ENCODE measurements at places on chromosomes 4 and X. TPM values are rescaled to one million over a fixed set of nuclear protein-coding genes. Genes with fewer than 3 reads are reported as not detected.

HCCS gene
- 24.1 TPM for total RNA-seq

- ATAC-seq = no peak
These were observed 5.0 kb upstream of the SDAD1 start for GRCh38 chr4:75995727-75996126.

TMEM31 gene
- not detected for total RNA-seq

SLC9B2 gene
- total RNA-seq = 24.9 TPM

ASB11 gene
- total RNA-seq = not detected

- no peak for ATAC-seq
These were observed 35.7 kb downstream of the RELL1 start for GRCh38 chr4:37650481-37650880.

HOPX gene
- 3.0 TPM for total RNA-seq

PASD1 gene
- not detected for total RNA-seq

DNA sequence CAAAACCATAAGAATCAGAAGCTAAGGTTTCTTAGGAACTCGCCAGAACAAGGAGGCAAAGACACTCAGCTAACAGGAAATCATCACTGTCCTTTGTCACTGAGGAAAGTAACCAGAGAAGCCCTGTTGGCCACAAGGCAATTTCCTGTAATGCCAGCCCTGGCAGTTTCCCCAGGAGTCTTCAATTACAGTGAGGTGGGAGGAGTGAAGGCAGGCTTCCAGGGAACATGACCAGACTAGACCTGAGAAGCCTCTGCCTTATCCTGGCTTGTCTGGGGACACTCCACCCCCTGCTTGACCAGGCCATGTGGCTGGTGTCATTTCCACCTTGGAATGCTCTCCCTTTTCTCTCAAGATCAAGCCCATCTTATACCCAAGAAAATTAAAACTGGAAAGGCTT is 125.3 kb downstream of the COL4A6 start:
- peak; percentile 39 for ATAC-seq

CLGN gene
- 3.4 TPM for total RNA-seq

DNA sequence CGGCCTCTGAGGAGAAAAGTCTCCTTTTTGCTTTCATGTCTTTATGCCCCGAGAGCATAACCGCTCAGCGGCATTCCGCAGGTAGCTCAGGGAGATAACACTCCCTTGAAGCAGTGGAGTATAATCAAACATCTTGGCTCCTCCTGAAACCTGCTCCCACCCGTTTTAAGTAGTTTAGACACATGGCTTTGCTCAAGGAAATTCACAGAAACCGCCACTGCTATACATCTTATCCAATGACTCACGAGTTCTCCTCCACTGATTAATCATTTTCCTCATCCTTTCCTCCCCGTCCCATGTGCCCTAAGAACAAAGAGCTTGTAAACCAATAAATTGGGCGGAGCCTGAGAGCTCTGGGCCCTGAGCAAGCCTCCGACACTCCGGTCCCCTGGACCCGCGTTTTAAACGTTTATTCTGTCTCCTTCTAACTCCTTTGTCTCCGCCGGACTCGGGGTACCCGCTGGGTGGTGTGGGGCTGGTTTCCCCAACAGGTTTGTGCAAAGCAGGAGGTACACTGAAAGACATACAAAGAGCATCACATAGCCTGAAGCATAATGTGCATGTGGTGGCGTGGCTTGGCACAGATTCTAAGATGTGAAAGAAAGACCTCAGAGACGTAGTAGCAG is 401.2 kb downstream of the TLL1 start:
- no peak for ATAC-seq

DNA sequence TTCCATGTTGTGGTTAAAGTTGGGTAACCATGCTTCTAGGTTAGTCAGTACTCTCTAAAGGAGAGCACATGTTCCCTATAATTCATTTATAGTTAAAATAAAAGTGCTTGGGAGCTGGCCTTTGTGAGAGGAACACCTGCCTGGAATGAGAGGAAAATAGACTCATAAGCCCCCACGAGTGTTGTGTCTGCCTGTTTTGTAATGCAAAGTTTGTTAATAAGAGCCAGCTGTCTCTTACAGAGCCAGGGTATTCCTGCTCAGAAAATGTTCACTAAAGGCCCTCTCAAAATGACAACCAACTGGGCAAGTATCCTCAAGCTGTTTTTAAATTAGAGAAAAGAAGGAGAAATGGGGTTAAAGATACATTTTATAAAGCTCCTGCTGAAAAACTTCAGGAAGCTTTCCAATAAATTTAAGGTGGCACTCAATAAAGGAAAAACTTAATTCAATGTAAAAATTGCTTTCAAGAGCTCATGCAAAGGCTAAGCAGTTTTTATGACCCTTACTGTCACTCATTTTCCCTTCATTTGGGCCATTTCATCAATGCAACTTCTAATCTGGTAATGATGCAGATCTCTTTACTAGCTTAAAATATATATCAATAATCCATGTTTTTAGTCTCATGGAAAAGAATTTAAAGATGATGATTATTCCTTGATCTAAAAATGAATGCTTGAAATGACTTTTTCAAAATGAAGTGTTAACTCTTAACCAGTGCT is 793.6 kb downstream of the STPG2 start:
- no peak for ATAC-seq

KLHL4 gene
- 3.1 TPM for total RNA-seq

DNA sequence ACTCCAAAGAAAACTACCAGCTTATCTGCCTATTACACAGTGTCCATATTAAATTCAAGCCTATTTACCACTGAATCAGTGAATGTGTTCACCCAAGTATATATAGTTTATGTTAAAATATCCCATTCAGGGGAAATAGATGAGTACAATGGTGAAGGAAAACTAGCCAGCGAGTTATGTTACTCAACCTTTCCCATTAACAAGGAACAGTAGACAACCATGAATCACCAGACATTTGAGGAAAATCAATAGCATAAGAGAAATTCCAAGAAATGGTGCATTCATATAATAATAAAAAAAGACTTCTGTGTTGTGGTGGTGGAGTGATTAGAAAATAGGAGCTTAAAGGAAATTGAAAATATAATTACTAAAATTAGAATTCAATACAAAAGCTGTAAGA is 21.3 kb downstream of the IQCM start:
- ATAC-seq = no peak

- peak; percentile 68 for ATAC-seq
These were observed 124.1 kb upstream of the TBL1X start for GRCh38 chrX:9340598-9341290.

DNA sequence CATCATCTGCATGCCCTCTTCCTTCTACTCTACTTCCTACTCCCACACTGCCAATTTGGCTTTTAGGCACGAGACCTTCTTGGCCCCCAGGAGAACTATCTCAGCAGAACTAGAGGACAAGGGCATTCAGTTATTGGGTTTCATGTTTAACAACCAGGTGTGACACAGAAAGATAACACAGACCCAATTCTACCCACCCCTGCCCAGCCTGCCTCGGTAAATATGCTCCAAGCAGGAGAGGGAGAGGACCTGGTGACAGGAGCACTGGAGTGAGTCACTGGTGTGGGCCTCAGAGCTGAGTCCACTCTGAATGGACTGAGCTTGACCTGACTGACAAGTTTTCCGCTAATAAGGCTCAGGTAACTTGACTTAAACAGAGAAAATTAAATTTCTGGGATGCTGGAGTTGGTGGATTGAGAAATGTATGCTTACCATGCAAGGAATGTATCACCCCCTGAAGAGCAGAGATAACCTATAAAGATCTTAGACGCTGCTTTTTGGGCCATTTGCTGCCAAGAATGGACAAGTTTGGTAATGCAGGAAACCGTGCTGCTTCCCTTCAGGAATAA is 52.5 kb downstream of the CASP3 start:
- ATAC-seq = peak; percentile 41
